ENCODE measurements at places on chromosomes 7 and 10.

GRCh38 chr7:35777121-35777520, 23.7 kb upstream of the SEPTIN7 start:
- no peak for DNase-seq

- DNase-seq, result no peak
Measured at GRCh38 chr7:108127461-108127860, 2.7 kb downstream of the LAMB4 start.

GRCh38 chr7:111224354-111225231, 133.7 kb downstream of the LRRN3 start:
- DNase-seq, result no peak

GRCh38 chr7:101816595-101817470, 593 bp upstream of the CUX1 start:
- DNase-seq, result no peak

GRCh38 chr10:101956898-101957297, 99.1 kb downstream of the ARMH3 start:
- DNase-seq, result no peak

DNA sequence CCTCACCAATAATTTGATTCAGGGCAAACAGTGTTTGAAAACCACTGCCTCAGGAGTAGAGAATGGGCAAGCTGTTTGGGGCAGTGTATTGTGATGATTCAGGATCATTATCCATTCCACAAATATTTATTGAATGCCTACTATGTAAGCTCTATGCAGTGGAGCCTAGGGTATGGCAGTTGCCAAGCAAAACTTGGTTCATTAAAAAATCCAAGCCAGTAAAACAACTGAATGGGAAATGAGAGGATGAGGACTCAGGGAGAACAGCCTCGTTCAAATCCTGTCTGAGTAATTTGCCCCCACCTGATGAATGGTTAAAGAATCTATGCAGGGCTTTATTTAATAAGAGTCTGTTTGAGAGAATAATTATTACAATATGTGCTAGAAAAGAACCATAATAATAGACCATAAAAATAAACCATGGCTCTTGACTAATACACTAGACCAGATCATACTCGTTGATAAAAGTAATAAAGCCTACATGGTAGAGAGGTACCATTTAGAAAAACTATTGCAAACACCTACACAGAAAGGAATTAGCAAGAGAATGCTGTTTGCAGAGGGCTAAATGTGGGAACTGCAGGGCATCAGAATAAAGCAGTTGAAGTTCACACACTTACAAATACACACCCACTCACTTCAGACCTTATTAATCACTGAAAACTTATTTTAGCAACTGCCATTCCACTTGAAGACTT, 71.7 kb downstream of the CREB5 start:
- no peak for DNase-seq

- DNase-seq, result no peak
Measured at GRCh38 chr10:44478876-44479705, 94.2 kb upstream of the CXCL12 start.
